ENCODE measurements at places on chromosomes 4 and X.

DNA sequence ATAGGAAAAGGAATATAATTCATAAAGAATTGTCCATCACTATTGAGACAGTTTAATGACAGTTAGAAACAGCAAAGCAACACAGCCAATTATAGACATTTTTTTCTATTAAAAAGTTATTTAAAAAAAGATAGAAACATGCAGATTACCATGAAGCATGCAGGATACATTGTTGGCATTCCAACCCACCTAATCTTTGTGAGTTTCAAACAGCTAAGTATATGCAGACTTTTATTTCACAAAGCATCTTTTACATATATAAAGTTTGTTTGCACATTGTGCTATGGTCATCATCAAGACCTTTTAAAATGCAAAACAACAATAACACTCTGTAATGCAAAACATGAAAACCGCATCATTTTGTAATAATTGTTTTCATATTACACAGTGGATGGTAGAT is 125.9 kb upstream of the ETNPPL start:
- DNase-seq, result no peak

DNA sequence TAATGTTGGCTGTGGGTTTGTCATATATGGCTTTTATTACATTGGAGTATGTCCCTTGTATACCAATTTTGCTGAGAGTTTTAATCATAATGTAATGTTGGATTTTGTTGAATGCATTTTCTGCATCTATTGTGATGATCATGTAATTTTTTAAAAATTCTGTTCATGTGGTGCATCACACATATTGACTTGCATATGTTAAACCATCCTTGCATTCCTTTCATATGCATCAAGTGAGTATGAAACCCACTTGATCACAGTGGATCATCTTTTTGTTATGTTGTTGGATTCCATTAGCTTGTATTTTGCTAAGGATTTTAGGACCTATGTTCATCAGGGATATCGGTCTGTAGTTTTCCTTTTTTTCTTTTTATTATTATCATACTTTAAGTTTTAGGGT is 12.1 kb downstream of the HEPH start:
- DNase-seq, result no peak

DNA sequence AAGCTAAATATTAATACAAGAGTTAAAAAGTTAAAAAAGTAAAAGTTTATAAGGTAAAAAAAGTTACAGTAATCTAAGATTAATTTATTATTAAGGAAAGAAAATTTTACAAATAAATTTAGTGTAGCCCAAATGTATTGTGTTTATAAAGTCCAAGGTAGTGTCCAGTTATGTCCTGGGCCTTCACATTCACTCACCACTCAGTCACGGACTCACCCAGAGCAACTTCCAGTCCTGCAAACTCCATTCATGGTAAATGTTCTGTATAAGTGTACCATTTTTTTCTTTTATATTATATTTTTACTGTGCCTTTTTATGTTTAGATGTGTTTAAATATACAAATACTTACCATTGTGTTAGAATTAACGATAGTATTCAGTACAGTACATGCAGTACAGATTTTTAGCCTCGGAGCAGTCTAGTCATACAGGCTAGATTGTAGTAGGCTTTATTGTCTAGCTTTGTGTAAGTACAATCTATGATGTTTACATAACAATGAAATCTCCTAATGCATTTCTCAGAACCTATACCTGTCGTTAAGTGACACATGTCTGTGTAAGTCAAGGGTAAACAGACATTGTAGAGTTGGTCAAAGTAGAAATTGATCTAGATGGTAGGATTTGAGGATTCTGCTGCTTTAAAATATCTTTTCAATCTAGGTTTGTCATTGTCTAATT is 197.7 kb downstream of the GC start:
- no peak for DNase-seq

DNA sequence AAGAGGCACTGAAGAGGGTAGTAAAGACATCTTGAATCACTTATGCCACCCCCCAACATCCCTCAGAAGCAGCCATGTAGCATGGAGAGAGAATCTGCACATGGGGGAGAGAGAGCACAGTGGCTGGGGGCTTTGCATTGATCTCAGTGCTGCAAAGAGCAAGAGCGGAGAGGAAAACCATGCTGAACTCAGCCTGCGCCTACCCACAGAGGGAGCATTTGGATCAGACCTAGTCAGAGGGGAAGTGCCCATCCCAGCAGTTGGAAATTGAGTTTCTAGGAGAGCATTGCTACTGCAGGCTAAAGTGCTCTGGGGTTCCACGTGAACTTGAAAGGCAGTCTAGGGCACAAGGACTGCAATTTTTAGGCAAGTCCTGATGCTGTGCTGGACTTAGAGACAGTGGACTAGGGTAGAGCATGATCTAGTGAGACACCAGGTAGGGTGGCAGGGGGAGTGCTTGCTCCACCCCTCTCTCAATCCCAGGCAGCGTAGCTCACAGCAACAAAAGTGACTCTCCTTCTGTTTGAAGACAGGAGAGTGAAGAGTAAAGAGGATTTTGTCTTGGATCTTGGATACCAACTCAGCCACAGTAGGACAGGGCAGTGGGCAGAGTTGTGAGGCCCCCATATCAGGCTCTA is 9.0 kb upstream of the PROM1 start:
- no peak for DNase-seq

Measured in stimulated activated CD8-positive, alpha-beta memory T cell treated with anti-CD3 and anti-CD28 coated beads, Interleukin-15, amount 100 ng/mL, for 1 hour (primary cell).